ENCODE measurements at places on chromosomes 2 and 18.

DNA sequence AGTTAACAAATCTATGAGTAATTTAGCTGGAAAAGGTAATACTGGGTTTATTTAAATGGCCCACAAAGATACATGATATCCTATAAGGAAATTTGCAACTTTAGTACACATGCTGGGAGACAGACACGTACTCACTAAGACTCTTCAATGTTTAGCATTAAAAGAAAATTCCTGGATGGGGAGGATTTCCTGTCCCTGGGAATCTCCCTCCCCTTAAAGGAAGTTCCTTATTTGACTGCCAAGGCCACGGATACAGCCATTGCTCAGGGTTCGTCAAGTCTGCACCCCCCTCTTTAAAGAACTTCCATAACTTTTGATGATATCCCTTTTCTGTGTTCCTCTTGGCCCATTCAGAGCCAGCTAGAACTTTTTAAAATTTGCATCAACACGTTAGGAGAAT lies 267.6 kb downstream of the CD226 start:
- DNase-seq, result no peak

GRCh38 chr2:65055422-65056214 lies 598 bp upstream of the CEP68 start:
- no peak for DNase-seq

GRCh38 chr2:236974752-236975151 lies 110.9 kb upstream of the COPS8 start:
- peak; percentile 34 for DNase-seq

GRCh38 chr2:18262601-18263000 lies 297.9 kb downstream of the RDH14 start:
- DNase-seq, result no peak

DNA sequence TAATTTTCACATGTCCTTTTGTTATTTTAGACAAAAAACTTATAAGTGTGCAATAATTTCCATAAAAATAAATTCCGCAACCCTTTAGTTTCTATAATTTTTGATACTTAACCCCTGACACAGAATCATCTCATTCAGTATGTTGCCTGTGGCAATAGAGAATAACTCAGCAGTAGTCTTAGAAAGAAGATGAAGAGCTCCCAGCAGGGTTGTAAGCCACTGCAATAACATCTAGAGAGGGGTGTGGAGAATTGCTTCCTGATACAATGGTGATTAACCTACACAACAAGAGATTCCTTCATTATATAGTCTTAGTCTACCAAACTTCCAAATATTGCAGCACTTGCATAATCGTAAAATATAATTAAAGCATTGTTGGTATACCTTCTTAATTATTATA lies 118.9 kb downstream of the TMX3 start:
- no peak for DNase-seq

GRCh38 chr2:58967736-58968135 lies 726.6 kb upstream of the FANCL start:
- DNase-seq, result no peak

GRCh38 chr2:15205562-15205961 lies 355.6 kb downstream of the NBAS start:
- no peak for DNase-seq

All from right atrium auricular region (tissue), 2 donors.